ENCODE measurements at places on chromosomes 4 and X. TPM values are rescaled to one million over a fixed set of nuclear protein-coding genes. Genes with fewer than 3 reads are reported as not detected.

Gene MAGED4
- total RNA-seq: 0.10 TPM

Gene PABPC1L2A
- not detected for total RNA-seq

Gene TLR3
- 0.63 TPM for total RNA-seq

Gene P2RY10
- total RNA-seq: 140 TPM

Gene NDNF
- not detected for total RNA-seq

Gene TSPAN7
- not detected for total RNA-seq

Gene SOWAHB
- not detected for total RNA-seq

Gene ETDA
- not detected for total RNA-seq

Gene BMPR1B
- under 0.01 TPM for total RNA-seq

Gene NAT8L
- 0.10 TPM for total RNA-seq

Gene CSAG2
- not detected for total RNA-seq

Gene ARHGEF38
- total RNA-seq: not detected

Gene SLC16A2
- total RNA-seq: not detected

Gene SMIM10
- total RNA-seq: not detected

Gene FRMPD4
- total RNA-seq: not detected

Gene PLAC8
- total RNA-seq: 354 TPM

Gene BEX2
- 32.5 TPM for total RNA-seq

Gene GSX2
- total RNA-seq: not detected
